ENCODE measurements at places on chromosomes 5 and 9. TPM values are rescaled to one million over a fixed set of nuclear protein-coding genes. Genes with fewer than 3 reads are reported as not detected.

- no peak for DNase-seq
Measured at GRCh38 chr5:134029156-134029555, 24.4 kb upstream of the VDAC1 start.

DNA sequence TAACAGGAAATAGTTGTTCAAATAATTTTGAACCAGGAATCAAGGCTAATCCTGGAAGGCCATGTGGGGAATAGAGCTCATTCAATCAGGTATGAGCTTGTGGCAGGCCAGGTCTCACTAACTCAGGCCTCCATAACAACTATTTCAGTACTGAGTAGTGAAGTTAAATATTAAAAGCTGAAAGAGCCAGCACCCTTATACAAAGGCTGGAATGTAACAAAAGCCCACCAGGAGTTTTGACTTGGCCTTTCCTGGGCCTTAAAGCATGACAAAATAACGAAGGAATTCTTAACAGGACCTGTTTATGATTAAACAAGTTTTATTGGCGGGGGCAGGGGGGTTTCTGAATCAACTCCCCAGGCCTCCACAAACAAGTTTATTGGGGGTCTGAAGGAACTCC is 1146.7 kb downstream of the CDH9 start:
- DNase-seq = no peak

The WNT8A gene
- not detected for total RNA-seq

- DNase-seq = no peak
Measured at GRCh38 chr5:67405101-67405364, 208.4 kb upstream of the CD180 start.

DNA sequence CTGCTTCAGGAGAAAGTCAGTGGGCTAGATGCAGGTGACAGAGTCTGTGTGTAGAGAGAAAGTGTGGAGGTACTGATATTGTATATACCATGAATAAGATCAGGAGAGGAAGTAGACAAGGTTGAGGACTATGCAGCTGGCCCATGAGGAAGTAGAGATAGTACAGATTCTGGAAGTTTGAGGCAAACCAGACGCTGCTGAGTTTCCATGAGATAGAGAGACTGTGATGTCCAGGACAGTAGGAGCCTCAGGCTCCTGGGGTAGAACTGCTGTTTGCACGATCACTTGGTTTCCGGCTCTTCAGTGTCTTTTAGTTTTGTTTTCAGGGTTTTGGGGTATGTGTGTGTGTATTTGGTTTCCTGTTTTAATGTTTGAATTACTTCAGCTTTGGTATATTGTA is 13.6 kb downstream of the OTULINL start:
- DNase-seq = no peak

DNA sequence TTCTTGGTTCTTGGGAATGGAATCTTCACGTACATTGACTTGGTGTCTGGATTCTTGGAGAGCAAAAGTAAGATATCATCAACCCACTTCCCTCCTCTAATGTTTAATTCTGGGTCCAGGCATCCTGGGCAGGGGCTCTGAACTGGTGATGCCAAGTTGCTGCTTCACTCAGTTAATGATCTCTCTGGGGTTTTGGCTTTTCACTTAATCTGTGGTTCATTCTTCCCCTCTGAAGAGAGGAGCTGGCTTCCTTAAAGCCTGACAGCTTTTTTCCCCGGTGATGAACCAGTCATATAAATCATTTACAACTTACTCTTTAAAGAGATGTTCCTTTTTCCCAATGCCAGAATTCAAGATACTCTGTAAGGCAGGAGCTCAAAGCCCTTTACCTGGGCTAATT is 65.9 kb downstream of the ARHGAP26 start:
- no peak for DNase-seq

- no peak for DNase-seq
Measured at GRCh38 chr5:79225026-79225425, 10.9 kb upstream of the JMY start.

DNA sequence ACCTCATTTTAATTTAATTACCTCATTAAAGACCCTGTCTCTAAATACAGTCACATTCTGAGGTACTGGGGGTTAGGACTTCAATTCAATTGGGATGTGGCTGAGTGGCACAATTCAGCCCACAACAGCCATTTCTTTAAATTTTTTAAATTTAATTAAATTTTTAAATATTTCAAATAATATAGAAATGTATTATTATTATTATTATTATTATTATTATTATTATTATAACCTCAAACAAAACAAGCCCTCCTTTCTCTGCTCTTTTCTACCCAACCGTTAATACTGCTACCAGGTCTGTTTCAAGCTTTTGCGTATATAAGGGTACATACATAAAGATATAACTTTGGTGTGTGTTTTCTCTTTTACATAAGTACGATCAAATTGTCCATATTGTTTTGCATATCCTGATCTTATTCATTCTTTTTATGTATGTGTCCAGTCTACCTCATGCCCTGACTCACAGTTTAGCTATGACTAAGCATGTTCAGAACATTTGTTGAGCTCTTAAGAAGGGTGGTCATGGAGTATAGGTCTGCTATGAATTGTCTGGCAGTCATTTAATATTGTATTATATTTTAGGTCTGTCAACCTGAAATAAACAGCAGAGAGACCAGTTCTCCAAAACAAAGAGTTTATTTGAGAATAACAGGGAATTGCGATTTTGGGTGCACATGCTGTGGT is 16.1 kb upstream of the RAB14 start:
- DNase-seq = no peak

The TTC39B gene
- 50.5 TPM for total RNA-seq

GRCh38 chr9:88628114-88628513 is 93.1 kb downstream of the NXNL2 start:
- DNase-seq = no peak

- no peak for DNase-seq
Measured at GRCh38 chr5:43582082-43583005, 20.6 kb upstream of the NNT start.

The DOCK2 gene
- total RNA-seq = 13.3 TPM

The INSL6 gene
- not detected for total RNA-seq

The DRD1 gene
- 0.17 TPM for total RNA-seq

DNA sequence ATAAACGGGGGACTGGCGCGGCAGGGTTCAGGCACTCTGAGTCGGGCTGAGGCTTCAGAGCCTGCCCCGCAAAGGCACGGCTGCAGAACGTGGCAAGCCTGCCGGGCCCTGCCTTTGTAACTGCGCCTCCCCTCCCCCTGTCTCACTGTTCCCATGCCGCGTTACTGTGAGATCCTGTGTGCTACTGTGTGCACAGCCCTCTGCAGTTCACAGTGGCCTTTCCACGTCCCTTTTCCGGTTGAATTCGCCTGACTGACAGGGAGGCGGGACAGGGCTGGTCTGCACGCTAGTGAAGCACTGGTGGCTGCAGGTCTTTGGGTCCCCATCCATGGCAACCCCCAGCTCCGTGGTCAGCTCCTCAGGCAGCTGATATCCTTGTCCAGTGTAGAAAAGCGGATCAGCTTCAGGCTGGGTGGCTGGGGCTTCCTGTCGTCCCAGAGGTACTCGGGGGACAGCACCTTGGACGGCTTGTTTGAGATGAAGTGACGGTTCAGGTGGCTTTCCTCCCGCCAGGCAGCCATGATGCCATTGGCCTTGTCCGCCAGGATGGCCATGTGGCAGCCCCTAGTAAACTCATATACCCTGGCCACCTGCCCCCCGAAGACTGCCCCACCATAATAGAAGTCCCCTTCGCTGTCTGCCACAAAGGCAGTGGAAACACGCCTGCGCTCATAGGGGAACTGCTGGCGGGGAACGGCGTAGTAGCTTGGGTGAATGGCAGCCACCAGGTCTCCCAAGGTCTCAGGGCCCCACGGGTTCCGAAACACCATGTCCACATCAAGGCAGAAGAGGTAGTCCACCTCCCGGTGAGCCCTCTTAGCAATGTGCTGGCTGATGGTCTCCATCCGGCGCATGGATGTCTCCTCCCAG is 10.3 kb downstream of the GBGT1 start:
- DNase-seq = no peak

DNA sequence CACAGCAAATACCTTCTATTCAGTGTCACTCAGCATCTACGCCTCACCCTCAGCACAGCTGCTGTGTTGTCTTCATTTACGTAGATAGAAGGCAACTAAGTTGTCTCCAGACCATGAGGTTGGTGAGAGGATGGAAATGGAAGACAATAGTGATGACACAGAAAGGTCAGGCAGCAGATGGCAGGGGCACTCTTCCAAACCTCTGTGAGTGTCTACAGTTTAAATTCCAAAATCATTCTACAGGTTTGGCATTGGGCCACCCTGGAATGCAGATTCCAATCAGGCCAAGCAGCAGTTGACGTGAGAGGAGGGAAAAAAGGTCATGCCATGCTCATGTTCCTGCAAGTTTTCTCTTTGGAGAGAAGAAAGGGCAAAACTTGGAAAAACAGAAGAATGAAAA is 68.7 kb upstream of the ADAMTSL1 start:
- no peak for DNase-seq

GRCh38 chr9:81224166-81225081 is 464.9 kb downstream of the TLE1 start:
- DNase-seq = no peak

DNA sequence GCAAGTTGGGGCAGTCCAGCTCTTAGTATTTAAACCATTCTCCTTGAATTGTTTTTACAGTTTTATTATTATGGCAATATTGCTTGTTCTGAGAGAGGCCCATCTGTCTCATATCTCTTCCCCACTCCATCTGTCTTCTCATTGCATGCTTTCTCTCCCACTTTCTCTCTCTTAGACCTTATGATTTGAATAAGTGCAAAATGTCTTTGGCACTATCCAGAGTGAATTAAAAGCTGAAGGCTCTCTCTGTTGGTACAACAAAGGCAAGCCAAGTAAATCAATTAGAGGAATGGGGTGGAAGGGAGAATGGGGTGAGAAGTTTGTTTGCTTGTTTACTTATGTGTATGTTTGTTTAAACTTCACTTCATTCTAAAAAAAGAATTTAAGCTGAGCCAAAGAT is 195.3 kb upstream of the RFX3 start:
- DNase-seq = no peak

GRCh38 chr5:151202381-151203139 is 21.3 kb downstream of the CCDC69 start:
- no peak for DNase-seq

DNA sequence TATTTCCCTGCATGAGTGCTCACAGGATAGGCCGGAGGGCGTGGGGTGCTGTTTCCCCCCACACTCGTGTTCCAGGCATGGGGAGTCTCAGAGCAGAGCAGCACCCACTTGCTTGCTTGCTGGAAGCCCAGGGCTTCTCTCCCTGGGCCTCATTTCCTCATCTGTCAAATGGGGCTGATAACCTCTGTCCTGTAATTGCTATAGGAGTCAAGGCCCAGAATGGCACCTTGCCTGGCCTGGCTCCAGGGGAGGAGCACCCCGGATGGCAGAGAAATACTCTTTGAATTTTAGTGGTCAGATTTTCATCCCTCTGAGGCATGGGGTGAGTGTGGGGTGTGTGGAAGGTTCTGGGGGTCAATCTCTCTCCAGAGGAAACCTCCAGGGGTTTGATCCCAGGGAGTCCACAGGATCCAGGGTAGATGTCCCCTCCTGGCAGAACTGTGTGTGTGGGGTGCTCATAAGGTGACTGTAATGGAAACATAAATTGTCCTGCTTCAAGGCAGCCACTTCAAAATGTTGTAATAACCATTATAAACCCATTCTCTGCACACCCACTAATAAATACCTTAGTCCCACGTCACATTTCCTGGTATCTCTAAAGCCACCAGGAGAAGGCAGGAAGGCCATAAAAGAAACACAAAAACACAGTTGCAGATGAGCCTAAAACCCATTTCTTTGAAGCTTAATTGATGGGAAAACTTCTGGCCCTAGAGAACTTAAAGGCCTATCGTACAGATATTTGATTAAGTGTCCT is 272.2 kb downstream of the FSTL4 start:
- DNase-seq = no peak

The MAMDC2 gene
- total RNA-seq = 12.7 TPM

The DEPDC1B gene
- 5.3 TPM for total RNA-seq

The SH3GL2 gene
- 1.4 TPM for total RNA-seq

GRCh38 chr9:75086541-75087288 is 1.2 kb downstream of the NMRK1 start:
- peak; percentile 36 for DNase-seq

DNA sequence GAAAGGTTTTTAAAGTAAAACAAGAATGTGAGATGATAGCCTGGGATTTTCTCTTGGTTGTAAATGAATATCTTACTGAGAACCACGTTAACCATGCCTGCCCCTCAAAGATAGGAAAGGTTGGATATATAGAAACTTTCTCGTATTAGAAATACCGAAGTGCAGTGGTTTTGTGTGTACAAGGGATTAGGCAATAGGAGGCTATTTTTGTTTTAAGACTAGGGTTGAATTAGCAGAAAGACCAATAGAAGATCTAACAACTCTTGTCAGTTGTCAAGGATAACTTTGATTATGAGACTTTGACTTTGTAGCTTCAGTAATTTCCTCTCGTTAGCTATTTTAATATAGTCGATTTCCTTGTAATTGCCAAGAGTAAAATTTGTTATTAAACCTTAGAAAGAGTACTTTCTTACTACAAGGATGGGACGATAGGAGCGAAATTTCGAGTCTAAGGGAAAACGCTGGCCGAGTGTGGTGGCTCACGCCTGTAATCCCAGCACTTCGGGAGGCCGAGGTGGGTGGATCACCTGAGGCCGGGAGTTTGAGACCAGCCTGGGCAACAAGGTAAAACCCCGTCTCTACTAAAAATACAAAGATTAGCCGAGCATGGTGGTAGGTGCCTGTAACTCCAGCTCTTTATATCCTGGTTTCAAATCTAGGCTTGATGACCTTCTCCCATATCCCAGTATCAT is 838 bp downstream of the POLK start:
- no peak for DNase-seq

The NEURL1B gene
- 90.8 TPM for total RNA-seq

The ZNF622 gene
- 42.5 TPM for total RNA-seq

The F12 gene
- 9.0 TPM for total RNA-seq

- no peak for DNase-seq
Measured at GRCh38 chr5:31054453-31054852, 139.0 kb upstream of the CDH6 start.
